GF-D8 (cell line): ENCODE measurements at places on chromosomes 16 and 17.

GRCh38 chr17:77382356-77382911 lies 241.7 kb downstream of the SEC14L1 start:
- DNase-seq = no peak

GRCh38 chr16:67278773-67279295 lies 498 bp upstream of the PLEKHG4 start:
- DNase-seq = no peak

- DNase-seq = no peak
Observed at GRCh38 chr16:19532601-19533000, 8.9 kb downstream of the CCP110 start.

- DNase-seq = no peak
Observed at GRCh38 chr17:66438101-66438500, 135.7 kb downstream of the PRKCA start.

DNA sequence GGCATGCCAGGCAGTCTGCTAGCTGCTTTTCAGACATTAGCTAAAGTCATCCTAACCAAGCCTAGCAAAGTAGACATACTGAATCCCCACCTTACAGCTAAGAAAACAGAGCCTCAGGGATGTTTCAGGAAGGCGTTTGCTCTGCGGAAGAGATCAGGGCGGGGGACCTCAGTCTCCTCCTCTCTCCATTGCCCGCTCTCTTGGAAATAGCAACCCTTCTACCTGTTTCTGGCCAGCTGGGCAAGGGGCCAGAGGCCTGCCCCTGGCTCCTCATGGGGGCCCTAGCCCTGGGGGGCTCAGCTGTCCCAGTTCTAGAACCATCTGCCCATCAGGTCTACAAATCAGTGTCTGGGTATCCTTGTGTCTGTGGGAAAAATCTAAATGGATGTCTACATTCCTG lies 14.5 kb downstream of the PITPNM3 start:
- DNase-seq = no peak

GRCh38 chr16:88540346-88540977 lies 29.7 kb upstream of the ZC3H18 start:
- no peak for DNase-seq

DNA sequence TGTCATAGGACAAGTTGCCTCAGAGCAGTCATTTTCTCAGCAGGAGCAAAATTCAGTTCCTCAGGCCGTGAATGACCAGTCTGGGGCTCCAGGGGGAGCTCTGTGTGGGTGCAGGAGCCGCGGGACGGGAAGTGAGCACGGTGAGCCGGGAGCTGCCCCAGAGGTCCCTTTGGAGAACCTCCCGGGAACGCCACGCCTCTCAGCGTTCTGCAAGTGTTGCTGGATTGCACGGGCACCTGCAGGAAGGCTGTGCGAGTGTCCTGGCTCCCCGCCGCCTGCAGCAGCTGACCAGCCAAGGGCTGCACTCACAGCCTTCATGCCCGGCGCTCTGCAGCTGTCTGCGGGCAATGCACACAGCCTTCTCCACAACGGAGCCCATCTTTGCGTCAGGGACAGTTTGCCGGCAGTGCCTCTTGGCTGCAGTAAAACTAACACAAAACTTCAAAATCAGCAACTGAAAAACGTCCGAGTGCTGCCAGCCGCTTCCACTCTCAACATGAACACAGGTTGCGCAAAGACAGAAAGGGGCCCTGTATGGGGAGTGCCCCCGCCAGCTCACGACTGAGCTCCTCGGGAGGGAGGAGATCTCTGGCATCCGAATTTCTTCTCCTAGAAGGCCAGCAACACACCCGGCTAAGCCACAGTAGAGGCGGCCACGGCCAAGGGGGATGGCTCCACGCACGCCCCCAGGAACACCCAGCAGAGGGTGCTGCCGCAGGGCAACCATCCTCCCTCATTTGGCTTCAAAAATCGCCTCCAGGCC lies 16.0 kb downstream of the NDUFAF8 start:
- DNase-seq = peak; percentile 49

- no peak for DNase-seq
Observed at GRCh38 chr16:70801611-70802010, 653 bp upstream of the VAC14 start.

DNA sequence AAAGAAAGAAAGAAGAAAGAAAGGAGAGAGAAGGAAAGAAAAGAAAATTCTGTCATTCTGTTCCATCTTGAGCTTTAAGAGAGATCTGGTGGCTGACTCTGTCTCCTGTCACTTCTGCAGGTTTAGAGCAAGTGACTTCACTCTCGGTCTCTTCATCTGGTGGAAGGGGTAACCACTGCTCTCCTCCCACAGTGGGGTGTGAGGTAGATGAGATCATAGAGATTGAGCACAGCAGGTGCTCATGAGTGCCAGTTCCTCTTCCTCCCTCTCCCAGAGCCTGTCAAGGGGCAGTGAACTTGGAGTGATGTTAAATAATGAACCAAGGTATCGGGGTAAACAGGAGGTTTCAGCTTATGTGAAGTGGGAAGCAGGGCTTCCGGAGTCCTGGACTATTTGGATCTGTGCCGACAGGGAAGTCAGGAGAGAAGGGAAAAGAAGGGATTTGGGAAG lies 47.7 kb downstream of the BEAN1 start:
- DNase-seq = peak; percentile 16

DNA sequence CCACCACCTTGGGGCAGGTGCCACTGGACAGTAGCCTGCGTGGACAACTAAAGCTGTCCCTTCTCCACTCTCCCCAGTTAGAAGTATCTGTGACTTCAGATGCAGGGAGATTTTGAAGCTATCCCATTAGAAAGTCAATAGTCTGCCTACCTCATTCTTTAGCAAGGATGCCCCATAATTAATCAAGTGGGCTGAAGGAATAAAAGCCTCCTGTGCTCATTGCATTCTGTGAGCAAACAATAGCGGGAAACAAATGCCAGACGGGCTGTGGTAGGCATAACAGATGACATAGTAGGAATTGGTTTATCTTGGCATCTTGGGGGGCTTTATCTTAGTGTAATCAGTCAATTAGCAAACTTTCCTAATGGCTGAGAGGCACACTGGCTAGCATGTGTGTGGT lies 96.7 kb upstream of the HSBP1 start:
- DNase-seq = no peak

DNA sequence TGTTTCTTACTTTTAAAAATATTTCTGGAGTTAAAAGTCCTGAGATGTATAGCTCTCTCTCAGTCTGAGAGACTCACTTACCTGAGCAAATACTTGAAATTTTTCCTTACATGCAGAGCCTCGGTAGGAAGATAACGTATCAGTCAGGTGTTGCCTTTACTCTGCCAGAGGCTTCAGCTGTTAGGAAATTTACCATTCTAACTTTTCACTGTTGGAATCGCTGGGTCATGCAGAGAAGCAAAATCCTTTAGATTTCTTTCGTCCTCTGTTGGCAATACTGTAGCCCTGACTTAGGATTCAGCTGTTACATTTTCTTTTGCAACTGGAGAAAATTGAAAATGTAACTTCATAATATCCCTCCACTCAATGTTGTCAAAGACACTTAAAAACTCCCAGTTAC lies 20.0 kb upstream of the KCNJ16 start:
- no peak for DNase-seq

DNA sequence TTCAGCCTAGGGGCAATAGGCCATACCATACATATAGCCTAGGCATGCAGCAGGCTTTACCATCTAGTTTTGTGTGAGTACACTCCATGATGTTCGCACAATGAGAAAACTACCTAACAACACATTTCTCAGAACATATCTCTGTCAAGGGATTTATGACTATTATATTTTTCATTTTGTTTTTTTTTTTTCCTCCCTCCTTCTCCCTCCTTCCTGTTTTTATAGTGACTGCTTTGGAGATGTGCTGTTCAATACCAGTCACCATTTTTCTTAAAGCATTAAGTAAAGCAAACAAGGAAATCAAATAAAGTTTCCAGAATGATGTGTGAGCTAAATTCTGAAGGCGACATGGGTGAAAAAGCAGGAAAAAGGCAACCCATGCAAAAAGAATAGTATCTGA lies 194.6 kb downstream of the STX8 start:
- DNase-seq = no peak

DNA sequence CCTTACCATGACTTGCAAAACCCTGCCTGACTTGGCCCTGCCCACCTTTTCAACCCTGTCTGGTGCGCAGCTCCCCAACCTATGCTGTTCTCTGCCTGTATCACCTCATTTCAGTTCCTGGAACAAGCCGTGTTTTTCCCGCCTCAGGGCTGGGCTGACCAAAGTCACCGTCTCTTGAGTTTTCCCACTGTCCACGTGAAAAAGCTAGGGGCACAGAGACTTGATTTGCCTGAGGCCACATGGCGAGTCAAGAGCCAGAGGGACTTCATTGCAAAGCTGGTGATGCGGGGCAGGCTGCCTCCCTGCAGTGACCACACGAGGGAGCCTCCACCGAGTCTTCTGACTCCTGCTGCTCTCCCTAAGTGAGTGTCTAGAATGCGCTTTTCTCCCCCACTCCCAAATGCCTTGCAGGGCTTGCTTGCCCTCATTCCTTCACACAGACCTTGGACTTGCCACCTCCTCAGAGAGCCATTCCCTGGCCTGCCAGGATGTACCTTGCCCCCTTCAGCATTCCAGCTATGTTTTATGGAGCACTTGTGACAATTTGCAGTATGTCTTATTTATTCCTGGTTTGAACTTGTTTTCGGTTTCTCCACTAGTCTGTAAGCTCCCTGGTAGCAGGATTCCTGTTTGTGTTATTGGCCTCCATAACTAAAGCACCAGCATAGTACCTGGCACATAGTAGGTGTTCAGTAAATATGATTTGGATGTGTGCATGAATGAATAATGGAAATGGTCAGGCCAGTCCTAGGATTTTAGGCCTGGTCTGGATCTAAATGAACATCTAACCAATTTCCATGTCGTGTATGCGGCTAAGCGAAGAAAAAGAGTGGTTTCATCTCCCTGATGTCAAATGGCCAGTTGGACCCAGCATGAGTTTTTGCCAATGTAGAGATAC lies 252.3 kb downstream of the SNX29 start:
- DNase-seq = no peak

- DNase-seq = no peak
Observed at GRCh38 chr17:73652886-73653480, 8.7 kb upstream of the SDK2 start.

DNA sequence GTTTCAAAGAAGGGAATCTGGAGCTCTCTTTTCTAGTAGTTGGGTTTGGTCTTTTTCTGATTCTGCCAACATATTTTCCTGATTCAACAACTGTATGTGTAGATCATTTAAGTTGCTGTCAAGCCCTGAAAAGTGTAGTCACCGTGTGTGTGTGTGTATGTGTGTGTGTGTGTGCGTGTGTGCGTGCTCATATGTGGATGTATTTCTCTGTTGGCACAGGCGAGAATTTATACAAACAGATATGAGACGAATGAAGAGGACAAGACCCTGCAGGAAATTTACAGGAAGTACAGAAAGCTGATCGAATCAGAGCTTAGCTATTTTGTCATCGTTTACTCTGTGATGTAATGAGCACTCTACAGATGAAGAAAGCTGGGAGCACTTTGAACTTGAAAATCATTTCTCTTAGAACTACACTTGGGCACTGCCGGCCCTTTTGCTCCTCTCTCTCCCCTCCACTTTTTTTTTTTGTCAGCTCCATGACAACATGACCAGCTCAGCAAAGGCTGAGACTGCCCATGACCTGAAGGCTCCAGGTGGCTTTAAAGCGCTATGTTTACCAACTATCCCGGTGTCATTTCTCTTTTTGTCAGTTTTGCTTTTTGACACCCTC lies 11.2 kb downstream of the FBXO39 start:
- no peak for DNase-seq

GRCh38 chr16:82716361-82716855 lies 89.6 kb downstream of the CDH13 start:
- DNase-seq = no peak

- DNase-seq = no peak
Observed at GRCh38 chr17:9434642-9435057, 141.0 kb downstream of the STX8 start.

- no peak for DNase-seq
Observed at GRCh38 chr16:30054959-30055553, 10.5 kb upstream of the ALDOA start.

GRCh38 chr16:75745242-75745641 lies 19.0 kb upstream of the CPHXL start:
- DNase-seq = no peak

DNA sequence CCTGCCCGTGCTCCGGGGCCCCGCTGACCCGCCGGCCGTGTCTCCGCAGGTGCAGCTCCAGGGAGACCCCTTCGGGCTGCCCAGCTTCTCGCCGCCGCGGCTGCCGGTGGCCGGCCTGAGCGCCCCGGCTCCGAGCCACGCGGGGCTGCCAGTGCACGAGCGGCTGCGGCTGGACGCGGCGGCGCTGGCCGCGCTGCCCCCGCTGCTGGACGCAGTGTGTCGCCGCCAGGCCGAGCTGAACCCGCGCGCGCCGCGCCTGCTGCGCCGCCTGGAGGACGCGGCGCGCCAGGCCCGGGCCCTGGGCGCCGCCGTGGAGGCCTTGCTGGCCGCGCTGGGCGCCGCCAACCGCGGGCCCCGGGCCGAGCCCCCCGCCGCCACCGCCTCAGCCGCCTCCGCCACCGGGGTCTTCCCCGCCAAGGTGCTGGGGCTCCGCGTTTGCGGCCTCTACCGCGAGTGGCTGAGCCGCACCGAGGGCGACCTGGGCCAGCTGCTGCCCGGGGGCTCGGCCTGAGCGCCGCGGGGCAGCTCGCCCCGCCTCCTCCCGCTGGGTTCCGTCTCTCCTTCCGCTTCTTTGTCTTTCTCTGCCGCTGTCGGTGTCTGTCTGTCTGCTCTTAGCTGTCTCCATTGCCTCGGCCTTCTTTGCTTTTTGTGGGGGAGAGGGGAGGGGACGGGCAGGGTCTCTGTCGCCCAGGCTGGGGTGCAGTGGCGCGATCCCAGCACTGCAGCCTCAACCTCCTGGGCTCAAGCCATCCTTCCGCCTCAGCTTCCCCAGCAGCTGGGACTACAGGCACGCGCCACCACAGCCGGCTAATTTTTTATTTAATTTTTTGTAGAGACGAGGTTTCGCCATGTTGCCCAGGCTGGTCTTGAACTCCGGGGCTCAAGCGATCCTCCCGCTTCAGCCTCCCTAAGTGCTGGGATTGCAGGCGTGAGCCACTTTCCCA lies 5.9 kb downstream of the CTF1 start:
- peak; percentile 39 for DNase-seq
